ENCODE measurements at places on chromosomes 4 and X.

DNA sequence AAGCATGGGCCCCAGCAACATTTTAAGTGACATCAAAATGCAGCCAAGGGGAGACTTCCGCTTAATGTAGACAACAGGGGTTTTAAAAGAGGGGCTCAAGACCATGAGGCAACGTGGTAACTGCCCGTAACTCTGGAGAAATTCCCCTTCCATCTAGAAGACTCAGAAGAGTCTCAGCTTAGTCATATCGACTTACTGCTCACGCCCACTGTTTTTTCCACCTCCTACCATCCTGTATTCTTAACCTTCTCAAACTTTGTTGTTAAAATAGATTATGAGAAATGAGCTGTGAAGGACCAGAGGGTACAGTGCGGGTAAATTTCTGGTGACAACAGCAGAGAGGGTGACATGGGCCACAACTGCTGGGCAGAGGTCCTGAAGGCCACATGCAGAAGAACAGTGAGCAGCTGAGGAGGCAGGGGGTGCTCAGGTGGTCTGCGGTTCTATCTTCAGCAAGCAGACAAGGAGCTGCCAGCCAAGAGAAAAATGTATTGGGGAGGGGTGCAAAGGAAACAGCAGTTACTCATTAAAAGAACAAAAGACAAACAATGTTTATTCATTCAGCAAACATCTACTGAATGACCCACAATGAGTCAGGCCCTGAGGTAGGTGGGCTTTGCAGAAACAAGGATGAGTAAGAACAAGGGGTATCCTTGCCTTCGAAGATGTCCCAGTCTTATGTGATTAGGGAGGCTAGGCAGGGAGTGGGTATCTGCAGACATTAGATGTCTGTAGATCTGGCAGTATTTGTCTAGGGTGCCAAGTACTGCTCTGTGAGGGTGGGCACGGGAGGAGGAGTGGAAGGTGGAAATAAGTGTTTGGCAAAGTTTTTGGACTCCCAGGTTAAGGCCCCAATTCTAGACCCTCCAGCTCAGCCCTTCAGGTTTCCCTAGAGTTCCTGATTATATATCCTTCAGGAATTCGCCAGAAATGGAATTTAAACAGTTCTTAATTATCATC, 175.3 kb downstream of the TSPAN5 start:
- DNase-seq, result no peak

DNA sequence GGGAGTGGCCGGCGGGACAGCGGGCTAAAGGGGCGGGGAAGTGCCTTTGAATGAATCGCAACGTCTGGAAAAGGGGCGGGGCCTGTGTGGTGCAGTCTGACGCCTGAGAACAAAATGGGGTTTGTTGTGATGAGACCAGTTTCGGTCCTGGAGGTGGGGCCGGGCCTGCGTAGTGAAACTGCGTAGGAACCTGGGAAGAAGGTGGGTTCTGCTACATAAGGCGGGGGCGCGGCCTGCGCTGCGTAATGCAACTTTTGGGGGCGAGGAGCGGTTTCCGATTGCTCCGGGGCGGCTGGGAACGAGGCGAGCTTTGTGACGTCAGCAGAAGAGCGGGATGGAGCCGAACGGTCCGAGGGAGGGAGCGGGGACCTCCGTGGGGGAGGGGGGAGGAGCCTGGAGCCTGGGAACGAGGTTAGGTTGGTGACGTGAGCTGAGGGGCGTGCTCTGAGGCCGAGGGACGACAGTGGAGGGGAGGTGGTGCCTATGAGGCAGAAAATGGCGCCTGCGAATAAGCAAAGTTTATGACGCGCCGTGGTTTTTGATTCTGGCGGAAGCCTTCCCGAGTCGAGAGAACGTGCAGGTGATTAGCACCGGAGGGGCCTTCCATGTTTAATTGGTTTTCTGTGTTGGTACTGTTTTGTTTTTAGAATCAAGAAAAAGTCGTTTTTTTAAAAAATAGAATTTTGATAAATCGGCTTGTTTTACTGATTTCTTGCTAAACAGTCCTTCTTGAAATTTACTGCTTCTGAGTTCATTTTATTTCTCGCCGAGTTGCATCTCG, 714 bp downstream of the USP11 start:
- peak; percentile 96 for DNase-seq

- DNase-seq, result no peak
Measured at GRCh38 chrX:50643525-50644137, 170.4 kb downstream of the SHROOM4 start.

GRCh38 chr4:11587797-11588196, 159.1 kb upstream of the HS3ST1 start:
- DNase-seq, result no peak

- DNase-seq, result no peak
Measured at GRCh38 chr4:159146488-159146887, 43.6 kb downstream of the RAPGEF2 start.

- no peak for DNase-seq
Measured at GRCh38 chr4:157896726-157897125, 276.1 kb downstream of the GASK1B start.

- peak; percentile 42 for DNase-seq
Measured at GRCh38 chr4:151117371-151117962, 18.0 kb downstream of the RPS3A start.

GRCh38 chrX:9738151-9738550, 27.5 kb downstream of the GPR143 start:
- DNase-seq, result no peak

DNA sequence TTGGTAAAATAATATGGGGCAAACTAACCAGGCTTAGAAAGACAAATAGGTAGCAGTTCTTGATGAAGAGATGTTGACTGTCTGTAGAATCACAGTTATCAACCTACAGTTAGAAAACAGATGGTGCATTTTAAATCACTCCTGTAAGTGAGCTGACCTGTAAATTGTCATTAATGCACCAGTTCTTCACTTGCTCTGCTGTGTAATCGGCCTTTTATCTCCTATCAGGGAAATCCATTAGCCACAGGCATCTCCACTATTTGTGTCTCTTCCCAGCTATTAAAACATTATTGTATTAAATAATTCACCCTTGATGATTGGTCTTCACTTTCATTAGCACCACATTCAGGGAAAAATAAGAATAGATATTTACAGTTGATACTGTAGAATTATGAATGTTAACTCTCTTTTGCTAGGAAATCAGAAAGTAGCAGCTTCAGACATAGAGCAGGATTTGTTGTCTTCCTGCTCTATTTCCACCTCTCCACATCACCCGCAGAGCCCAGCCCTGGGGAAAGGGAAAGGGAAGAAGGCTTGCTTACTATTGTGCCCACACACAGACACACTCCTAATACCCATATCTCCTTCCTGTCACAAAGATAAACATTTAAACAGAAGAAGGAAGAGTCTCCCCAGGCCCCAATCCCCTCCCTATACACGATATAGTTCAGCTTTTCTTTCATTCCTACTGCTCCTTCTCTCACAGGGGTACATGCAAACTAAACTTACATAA, 97.1 kb downstream of the REELD1 start:
- no peak for DNase-seq

DNA sequence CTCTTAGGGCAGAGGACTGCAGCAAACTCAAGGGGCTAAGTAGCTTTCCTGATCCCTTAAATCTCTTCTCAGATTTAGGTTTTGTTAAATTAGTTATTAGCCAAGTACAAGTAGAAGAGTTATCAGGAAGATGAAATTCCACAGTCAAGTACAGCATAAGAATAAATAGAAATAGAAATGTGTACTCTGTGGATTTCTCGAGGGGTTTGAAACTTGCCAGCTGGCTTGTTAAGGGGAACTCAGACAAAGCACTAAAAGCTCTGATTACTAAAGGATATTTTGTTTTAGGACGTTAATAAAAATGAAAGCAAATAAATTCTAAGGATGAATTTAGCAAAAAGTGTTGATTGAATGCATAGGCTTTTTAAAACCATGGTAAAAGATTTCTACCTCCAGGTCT, 654.6 kb downstream of the RAPGEF2 start:
- no peak for DNase-seq

DNA sequence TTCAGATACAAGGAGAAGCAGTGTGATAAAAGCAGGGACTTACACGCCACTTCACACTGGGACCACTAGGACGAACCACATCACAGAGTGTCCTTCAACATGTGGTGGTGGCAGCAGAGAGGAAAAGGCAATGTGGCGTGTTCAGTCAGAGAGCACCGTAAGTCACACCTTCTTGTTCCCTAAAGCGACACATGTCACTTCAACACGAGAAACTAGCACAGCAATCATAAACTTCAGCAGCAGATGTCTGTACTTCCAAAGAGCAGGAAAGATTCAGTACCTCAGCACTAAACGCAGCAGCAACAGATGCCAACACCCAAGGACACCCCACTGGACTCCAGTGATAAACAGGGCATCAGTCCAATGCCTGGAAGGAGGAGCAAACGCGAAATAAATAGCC, 96.7 kb downstream of the AREG start:
- no peak for DNase-seq

DNA sequence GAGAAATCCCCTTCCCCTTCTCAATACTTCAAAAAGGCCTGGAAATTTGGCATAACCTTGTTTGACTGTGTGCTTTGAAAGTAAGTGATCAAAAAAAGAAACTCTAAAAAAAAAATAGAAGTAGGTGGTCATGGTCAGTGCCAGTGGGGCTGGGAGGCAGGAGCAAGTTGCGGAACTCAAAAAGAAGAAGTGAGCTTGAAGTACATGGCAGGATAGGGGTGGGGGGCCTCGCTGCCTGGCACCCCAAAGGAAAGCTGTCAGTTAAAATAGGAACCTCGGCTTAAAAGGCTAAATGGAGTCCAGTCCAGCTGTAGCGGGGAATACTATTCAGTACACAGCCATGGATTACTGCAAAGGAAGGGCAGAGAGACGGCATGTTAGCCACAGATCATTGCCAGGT, 12.2 kb upstream of the NKRF start:
- DNase-seq, result no peak

DNA sequence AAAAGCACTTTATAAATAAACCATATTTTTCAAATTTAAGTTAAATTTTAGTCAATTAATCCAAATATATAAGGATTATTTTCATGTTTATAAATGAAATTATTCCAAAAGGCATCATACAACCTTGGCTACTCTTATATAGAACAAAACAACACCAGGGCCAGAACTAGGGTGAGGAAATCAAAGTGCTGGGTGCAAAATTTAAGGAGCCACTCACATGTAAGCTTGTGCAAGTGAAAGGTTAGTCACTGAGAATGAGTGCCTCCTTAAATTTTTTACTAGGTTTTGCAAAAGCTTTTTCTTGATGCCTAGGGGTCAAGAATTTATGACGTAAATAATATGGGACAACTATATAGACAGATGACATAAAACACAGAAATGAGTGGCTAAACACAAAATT, 83.4 kb upstream of the COX18 start:
- no peak for DNase-seq

- no peak for DNase-seq
Measured at GRCh38 chr4:16593386-16593785, 305.1 kb downstream of the LDB2 start.

GRCh38 chr4:158826882-158827281, 58.1 kb downstream of the FNIP2 start:
- no peak for DNase-seq

DNA sequence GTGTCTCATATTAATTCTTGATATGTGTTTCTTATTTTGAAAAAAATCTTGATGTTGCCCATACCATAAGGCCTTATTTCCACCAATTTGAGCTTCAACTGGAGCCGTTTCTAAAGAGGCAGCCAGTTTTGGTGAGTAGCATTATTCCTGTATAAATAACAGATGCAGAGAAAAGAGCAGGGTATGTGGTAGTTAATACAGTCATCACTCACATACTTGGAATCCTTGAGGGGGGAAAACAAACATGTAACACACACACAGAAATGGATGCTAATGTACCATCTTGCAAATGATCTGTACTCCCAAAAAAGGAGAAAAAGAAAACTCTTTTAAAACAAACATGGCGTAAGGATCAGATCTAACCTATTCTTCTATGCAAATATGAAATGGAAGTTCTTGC, 389.7 kb downstream of the GPM6A start:
- no peak for DNase-seq
